ENCODE measurements at places on chromosomes 1 and 21.

GRCh38 chr1:211379446-211379845, 52.8 kb downstream of the TRAF5 start:
- DNase-seq, result no peak

- no peak for DNase-seq
These were observed 15.5 kb upstream of the FAM78B start for GRCh38 chr1:166182281-166182680.

DNA sequence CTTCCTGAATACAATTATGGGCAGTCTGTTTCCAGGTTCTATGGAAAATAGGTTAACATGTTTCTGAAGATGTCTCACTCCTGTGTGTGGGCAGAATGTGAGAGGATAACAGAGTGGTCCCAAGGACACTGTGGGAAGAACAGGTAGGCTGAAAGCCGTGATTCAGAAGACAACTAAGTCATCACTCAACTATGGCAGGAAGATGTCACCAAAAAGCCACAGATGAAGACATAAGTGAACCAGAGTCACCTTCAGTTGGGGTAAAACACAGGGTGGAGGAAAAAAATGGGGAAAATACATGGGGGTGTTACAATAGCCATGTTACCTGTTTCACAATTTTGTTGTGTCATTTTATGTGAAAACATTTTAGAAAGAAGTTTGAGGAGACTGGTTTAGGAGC, 75.1 kb downstream of the UCHL5 start:
- DNase-seq, result no peak

DNA sequence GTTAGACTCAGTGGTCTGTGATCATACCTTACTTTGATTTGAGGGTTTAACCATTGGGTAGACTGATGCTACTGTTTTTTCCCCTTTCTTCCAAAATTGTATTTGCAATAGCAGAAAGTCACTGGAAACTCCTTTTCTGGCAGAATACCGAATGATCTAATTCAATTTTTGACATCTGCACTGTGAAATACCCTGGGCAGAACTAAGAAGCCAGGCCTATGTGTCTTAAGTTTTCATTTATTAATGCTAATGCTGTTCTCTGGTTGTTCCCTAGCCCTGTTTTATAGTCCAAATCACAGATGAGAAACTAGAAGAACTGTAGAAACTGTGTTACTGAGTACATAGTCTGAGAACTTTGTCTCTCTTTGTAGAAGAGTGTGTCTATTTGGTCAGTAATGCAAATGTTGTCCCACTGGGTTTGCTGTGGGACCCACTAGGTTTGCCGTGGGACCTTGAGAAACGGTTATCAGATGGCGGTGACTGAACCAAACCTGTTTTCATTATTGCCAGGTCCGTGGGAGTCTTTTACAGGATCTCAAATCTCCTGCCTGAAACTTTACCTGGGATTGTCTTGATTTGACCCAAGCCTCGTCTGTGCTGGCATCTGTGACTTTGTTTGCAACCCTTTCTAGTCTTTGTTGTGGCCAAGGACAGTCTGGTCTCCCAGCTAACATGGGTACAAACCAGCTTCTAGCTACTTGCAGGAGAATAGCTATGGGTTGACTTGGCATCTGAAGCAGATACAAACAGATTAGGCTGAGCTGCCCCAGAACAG, 41.4 kb downstream of the PEX14 start:
- no peak for DNase-seq

- no peak for DNase-seq
These were observed 87.6 kb upstream of the WLS start for GRCh38 chr1:68319907-68320306.

DNA sequence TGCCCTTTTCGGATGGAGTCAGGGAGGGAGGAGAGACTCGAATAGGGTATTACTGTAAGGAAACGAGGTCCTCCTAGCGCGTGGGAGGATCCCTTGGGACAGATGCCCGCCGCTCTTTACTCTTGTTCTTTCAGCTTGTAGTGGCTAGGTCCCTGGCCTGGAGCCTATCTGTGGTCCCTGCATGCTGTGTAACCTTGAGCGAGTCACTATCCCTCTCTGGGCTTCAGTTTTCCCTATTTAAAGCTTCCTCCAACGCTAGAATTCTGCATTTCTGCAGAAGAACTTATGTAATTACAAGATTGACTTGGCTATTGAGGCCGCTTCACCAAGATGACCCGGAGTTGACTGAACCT, 744 bp downstream of the MIER1 start:
- DNase-seq, result no peak

DNA sequence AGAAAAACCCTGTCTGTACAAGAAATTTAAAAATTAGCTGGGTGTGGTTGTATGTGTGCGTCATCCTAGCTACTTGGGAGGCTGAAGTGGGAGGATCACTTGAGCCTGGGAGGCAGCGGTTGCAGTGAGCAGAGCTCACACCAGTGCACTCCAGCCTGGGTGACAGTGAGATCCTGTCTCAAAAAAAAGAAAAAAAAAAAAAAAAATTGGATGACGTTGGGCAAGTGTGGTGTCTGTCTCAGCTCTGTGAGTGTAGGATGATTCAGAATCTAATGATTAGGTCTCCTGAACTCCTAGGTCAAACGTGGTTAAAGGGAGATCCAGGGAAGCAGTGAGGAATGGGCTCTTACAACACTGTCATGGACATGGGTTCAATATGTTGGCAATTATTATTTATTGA, 435.9 kb downstream of the KIF26B start:
- DNase-seq, result no peak

DNA sequence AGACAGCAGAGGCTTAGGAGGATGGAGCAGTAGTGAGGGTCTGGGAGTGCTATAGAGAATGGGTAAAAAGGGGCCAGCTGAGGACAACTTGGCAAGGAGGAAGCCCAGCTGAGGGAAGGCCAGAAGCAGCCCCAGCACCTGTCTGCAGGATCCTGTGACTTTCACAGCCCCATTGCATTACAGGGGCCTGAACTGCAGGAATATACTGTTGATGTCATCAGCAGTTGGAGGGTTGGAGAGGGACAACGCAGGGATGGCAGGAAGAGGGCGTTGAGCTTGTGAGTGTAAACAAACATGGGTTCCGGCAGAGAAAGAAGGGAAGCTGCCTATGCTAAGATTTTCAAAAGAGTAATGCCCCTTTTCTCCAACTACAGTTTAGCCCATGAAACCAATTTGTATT, 628.5 kb downstream of the SMYD3 start:
- DNase-seq, result no peak

DNA sequence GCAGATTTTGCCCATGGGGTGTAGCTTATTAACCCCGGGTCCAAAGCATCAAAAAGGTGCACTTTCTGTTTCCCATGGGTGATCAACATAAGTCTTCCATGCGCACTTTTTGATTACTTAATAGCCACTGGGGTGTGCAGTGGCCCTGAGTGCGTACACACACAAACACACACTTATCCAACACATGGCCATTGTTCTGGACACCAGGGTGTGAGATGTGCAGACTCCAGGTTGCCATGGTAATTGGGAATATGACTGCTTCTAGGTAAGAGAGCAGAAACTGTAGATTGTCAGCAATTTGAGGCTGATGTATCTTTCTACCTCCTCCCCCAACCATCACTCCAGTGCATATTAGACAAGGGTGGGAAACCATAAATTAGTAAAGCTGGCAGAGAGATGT, 68.8 kb downstream of the MAB21L3 start:
- DNase-seq, result no peak

- no peak for DNase-seq
These were observed 14.0 kb downstream of the NAV1 start for GRCh38 chr1:201552941-201553351.

- DNase-seq, result no peak
These were observed 8.7 kb downstream of the CDCA8 start for GRCh38 chr1:37701051-37701450.

GRCh38 chr21:41548781-41549180, 40.8 kb upstream of the TMPRSS2 start:
- DNase-seq, result no peak

DNA sequence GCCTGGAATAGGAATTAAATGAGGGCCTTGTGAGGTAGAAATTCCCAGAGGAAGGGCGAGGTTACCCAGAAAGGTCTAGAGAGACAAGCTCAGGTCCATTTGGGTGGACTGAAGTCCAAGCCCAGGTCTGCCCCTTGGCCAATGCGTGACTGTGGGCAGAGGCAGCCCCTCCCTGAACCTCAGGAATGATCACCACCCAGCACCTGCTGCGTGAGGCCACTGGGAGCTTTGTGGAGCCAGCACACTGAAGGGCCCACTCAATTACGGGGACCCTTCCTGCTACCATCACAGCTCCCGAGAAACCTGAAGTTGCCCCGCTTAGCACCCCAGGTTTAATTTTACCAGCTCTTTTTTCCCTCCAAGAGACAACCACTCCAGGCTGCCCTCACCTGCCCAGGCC, 6.5 kb upstream of the MATN1 start:
- DNase-seq, result no peak

- no peak for DNase-seq
These were observed 62.3 kb downstream of the NID1 start for GRCh38 chr1:236002572-236002971.

GRCh38 chr21:17469727-17470126, 43.1 kb upstream of the CXADR start:
- no peak for DNase-seq

GRCh38 chr1:1815606-1816281, 37.5 kb upstream of the NADK start:
- no peak for DNase-seq

- DNase-seq, result no peak
These were observed 34.5 kb downstream of the SYDE2 start for GRCh38 chr1:85166351-85166750.

DNA sequence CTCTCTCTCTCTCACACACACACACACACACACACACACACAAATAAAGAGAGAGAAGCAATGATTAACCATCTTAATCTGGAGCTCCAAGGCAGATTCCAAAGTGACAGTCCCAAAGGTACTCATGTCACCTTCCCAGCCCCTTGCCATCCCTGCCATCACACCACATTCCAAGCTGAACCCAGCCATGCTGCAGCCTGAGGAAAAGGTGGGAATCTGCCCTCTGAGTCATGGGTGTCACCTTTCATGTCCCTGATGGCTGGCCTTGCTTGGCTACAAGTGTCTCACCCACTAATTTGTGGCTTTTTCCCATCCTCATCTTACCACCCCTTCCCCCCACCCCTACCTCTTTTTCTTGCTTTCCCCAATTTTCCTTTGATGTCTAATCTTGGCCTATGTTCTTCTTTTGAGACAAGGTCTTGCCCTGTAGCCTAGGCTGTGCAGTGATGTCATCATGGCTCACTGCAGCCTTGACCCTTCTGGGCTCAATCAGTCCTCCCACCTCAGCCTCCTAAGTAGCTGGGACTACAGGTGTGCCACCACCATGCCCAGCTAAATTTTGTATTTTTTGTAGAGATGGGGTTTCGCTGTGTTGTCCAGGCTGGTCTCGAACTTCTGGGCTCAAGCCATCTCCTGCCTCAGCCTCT, 3.2 kb downstream of the ANXA9 start:
- no peak for DNase-seq

Measured in stimulated activated CD4-positive, alpha-beta T cell treated with anti-CD3 and anti-CD28 coated beads, TNF-alpha, amount 100 ng/mL, for 1 hour (primary cell).